ENCODE measurements at places on chromosomes 5 and 9.

- DNase-seq = no peak
These were observed 628.0 kb upstream of the ADAMTS16 start for GRCh38 chr5:4511996-4512656.

GRCh38 chr5:40774623-40775022 lies 18.9 kb upstream of the TTC33 start:
- no peak for DNase-seq

DNA sequence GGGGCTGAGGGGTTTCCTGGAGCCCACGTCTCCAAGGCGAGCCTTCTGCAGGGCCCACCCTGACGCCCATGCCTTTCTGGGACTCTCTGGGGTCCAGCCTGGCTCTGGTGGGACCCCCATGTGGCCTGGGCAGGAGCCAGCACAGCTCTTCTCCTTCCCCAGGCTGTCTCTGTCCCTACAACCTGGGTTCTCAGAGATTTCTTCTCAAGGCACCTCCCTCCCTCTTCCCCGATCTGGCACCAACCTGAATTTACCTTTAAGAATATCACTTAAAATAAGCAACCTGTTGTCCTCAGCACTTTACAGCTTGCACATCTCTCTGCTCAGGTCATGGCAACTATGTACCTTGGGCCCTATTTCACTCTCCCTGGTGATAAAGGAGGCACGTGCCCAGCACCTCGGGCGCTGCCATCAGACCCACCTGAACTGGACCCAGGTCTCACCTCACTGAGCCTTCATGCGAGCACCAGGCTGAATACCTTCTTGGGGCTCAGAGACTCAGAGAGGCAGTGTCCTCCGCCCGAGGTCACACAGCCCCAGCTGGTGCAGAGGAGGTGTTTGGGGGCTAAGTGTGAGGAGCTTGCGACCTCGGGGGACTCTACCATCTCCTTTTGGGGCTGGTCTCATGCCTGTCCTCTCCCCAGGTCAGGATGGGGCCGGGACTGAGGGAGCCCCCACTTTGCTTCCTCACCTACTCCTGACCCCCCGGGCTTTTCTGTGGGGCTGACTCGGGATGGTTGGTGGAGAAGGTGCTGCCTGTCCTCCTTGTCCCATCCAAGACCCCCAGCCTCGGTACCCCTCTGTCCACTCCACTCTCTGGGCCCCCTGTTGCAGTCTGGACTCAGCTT lies 217.7 kb downstream of the C9orf50 start:
- DNase-seq = no peak

GRCh38 chr5:1226231-1226630 lies 1.1 kb downstream of the SLC6A18 start:
- no peak for DNase-seq

DNA sequence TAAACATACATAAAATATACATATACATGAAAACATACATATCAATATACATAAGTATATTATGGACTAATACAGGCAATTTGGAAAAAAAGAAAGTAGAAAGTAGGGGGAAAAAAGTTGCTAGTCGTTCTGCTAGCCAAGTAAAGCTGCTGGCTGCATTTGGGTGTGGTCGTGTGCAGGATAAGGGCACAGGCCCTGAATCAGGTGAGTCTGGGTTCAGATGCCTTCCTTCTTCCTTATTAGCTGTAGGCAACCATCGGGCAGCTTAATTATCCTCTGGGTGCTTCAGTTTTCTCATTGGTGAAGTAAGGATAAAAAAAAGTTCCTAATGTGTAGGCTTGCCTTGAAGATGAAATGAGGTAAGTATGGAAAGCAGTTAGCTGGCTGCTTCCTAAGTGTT lies 59.2 kb upstream of the SPRY4 start:
- no peak for DNase-seq

DNA sequence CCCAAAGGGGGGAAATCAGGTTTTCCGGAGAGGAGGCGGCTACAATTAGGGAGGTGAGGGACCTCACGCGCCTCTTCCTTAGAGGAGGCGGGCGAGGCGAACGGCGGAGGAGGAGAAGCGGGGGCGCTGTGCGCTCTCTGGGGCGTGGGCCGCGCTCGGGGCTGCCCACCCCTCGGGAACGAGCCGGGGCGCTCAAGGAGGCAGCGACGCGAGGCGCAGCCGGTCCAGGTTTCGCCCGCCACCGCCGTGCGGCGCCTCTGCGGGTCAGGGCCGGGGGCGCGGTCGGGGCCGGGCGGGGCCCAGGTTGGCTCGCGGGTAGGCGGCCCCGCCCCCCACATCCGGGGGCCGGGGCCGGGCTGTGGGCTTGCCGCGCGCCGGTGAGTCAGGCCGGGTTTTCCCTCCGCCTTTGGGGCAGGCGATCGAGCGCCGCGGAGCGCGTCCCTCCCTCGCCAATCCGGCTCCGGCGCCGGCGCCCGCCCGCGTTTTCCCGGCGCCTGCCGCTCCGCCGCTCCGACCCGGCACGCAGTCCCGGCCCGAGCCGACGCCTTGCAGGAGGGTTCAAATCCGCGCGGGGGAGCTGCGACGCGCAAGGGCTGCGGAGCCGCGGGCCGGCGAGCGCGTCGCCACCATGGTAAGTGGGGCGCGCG lies at the start of gene N4BP3:
TSS of gene N4BP3 (plus strand) at position 392 of the 647 bp plus-strand sequence. CDS start 6,052 bp downstream, outside the sequence.
- peak; percentile 26 for DNase-seq

DNA sequence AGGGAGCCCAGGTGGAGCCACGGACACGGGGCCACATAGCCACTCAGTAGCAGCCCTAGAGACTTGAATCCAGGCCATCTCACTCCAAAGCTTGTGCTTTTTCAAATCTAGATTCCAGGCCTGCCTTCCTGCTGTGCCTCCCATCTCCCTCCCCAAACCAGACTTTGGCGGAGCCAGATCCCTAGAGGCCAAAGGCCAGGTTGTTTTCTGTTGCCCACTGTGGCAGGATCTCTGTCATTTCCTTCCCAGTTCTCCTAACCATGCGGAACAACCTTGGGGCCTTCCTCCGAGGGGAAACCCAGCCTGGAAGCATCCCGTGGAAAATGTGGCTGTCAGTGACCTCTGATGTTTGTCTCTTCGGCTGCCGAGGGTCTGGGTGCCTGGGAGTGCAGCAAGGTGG lies 16.4 kb upstream of the RPS14 start:
- no peak for DNase-seq

GRCh38 chr9:17476401-17476800 lies 102.5 kb upstream of the SH3GL2 start:
- DNase-seq = no peak

Data from NCI-H2171 treated with DMSO at 0.1 percent for 48 hours (cell line).